ENCODE measurements at places on chromosomes 5 and 9.

DNA sequence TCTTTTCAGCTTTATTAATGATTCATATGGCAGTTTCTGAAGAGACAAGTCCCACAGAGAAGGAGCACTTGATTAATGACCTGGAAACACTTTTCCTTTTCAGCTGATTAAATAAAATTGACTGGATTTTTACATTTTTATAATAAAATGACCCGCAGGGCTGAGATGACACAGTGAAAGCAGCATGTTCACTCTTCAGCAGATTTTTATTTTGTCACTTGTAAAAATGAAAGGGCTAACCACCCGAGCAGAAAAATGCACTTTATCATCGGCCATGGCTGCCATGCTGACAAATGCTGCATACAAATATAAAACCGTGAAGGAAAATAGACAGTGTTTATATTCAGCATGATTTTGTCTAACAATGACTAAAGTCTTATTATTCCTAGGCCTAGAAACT is 321.6 kb upstream of the ITGA1 start:
- DNase-seq: no peak

DNA sequence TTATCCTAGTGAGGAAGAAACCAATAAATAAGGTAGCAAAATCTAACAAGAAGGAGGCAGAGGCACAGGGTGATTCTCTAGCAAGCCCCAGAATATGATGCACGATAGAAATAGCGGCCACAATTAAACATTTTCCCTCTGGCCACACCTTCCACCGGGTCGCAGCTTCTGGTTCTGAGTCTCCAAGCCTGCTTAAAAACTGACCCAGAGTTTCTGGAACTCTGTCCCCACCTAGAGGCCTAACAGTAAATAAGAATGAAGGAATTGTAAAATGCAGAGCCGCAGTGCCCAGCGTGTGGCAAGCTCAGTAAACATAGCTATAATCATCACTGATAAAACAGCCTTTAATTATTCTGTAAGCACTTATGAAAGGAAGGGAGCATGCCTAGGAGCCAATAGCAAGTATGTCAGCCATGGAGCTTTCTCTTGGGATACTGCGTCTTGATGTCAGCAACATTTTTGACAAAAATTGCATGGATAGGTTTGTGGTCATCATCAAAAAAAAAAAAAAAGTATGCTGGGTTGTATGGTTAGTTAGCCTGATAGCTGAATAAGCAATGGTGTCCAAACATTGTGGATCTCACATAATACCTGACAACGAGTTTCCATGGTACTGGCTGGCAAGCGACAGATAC is 465.5 kb downstream of the DNAH5 start:
- no peak for DNase-seq

DNA sequence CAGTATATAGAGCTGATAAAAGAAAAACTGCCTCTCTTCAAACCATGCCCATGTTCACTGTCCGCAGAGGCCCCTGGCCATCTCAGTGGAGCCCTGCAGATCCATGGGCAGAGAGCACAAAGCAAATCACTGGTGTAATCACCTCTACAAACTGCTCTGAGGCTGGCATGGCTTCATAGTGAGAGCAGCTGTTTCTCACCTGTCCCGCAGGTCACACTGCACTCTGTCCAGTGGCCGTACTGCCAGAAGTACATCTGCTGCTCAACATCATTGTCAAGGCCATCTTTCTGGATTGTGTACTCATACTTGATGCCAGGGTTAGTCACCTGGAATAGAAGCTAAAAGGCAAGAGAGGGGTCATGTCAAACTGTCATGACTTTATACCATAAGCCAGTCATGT is 173.3 kb downstream of the TARS1 start:
- DNase-seq: no peak

DNA sequence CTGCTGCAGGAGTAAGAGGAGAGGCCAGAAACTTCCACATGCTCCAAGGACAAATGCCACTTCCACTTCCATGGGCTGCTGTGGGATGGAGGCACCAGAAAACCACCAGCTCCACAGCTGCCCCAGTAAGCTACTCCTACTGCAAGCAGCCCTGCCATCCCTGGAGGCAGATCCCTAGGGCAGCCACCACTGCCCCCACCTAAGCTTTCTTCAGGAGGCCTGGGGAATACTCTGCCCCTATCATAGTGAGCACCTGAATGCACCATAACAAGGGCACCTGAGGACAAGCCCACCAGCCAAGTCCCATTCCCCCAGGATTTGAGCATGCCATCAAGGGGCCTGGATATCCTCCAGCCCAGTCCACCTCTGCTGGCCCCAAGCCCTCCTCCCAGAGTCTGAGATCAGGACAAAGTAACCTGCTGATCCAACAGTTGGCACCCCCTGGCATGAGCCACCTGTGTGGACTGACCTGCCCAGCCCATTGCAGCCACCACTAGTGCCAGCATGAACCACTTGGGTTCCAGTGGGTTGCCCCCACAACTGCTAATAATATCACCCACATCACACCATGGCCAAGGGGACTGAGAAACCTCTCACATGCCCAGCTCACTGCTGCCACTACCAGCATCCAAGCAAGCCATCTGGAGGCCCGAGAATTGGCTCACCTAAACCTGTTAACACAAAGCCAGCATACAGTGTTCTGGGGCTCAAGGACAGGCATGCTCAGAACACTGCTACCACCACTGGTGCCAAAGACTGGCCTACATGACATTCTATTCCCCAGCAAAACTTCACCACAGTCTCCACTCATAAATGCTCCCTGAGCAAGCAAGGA is 480.1 kb downstream of the CDH12 start:
- no peak for DNase-seq

GRCh38 chr9:116812231-116813030 is 125.3 kb downstream of the TRIM32 start:
- DNase-seq: no peak

DNA sequence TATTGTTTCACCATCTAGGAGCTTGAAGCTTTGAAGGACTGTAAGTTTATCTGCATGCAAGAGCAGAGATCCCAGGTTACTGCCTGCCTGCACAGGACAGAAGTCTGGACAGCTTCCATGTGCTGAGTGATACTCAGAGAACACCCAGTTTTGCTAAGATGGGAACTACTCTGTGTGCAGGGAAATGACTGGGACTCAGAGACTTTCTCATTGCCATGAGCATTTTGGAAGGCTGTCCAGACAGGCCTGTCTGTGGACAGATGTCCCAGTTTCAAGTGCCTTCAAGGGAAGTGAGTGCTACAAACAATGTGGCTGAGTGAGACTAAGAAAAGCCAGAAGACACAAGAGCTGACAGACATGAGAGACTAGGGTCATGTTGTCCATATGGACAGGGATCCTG is 19.2 kb upstream of the ZNF131 start:
- DNase-seq: no peak

GRCh38 chr9:132986640-132987620 is 8.4 kb downstream of the GFI1B start:
- no peak for DNase-seq

DNA sequence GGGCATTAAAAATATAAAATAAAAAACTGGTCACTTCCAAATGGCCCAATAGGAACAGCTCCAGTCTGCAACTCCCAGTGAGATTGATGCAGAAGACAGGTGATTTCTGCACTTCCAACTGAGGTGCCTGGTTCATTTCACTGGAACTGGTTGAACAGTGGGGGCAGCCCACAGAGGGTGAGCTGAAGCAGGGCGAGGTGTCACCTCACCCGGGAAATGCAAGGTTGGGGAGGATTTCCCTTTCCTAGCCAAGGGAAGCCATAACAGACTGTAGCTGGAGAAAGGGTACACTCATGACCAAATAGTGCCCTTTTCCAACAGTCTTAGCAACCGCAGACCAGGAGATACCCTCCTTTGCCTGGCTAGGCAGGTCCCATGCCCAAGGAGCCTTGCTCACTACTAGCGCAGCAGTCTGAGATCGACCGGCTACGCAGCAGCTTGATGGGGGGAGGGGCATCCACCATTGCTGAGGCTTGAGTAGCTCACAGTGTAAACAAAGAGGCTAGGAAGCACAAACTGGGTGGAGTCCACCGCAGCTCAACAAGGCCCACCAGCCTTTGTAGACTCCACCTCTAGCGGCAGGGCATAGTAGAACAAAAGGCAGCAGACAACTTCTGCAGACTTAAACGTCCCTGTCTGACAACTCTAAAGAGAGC is 12.7 kb downstream of the RLN1 start:
- peak; percentile 39 for DNase-seq

DNA sequence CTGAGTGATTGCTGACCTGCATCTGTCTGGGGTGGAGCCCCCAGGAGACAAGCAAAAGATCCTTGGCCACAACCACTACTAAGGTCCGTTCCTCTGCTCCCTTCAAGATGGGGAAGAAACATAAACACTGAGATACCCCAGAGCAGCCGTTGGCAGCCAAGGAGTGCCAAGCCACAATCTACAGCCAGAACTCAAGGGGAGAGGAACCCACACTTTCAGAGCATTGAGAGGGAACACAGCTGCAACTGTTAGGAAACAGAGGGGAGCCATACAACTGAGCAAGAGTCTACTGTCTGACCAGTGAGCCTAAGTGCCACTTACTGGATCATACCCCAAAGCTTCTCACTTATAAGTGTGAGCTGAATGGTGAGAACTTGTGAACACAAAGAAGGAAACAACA is 44.6 kb upstream of the ADRB2 start:
- no peak for DNase-seq

GRCh38 chr5:141870228-141870627 is 8.0 kb downstream of the PCDH1 start:
- no peak for DNase-seq

GRCh38 chr5:164010900-164011299 is 505.5 kb downstream of the MAT2B start:
- DNase-seq: no peak

DNA sequence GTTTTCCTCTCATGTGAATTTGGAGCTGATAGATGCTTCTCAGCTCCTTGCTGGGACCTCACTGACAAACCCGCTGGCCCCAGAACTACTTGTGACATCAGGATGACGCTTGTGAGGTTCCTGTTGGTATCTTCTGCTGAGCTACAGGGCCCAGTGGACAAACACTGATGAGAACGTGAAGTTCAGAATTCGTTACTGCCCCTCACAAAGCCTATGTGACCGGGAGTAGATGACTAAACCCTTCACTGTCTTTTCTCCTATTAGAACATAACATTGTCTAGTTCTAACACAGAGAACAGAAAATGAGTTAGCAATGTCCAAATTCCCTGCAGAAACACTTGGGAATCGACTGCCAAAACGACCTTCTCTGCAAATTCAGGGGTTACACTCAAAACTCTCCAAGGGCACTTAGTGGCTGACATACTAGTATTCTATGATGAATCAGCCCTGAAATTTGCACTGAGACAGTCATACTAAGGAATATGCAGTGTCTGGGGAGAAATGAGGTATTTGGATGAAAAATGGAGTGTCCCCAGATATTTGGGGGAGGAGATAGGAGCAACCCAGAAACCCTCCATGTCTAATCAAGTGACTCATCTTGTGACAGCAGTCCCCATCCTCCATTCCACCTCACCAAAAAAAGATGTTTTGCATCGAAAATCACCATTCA is 143.2 kb upstream of the TRIM32 start:
- no peak for DNase-seq

GRCh38 chr5:146592352-146592751 is 76.4 kb upstream of the GPR151 start:
- no peak for DNase-seq

DNA sequence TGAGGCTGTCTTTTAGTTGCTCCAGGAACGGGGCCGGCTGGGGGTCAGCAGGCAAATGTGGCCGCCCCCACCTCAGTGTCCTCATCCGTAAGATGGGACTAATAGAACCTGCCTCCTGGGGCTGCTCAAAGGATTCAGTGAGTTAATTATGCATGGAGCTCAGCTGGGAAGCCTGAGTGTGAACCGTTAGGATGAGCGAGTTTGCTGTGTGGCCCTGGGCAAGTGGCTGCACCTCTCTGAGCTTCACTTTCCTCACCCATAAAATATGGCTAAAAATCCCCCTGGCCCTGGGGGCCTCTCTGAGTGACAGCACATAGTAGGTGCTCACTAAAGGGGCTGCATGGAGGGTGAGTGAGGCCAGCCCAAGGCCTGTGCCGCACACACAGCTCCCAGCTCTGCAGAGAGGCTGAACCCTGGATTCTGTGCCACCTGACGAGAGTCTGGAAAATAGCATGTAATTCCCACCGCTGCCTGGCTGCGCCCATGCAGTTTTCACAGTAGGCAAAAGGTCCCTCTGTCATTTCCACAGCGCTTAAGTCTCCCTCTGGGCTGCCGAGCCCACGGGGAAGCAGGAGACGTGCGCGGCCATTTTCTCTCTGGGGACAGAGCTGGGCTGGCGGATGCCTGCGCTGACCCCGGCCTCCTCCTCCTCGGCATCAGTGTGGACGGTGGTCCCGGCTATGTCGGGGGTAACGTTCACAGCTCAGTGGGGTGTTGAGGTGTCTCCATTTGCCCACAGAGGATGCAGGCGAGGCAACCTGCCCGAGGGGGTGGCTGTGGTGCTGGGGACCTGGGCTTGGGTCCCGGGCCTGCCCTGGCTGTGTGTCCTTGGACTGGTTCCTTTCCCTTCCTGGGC is 18.2 kb downstream of the ASS1 start:
- DNase-seq: no peak

DNA sequence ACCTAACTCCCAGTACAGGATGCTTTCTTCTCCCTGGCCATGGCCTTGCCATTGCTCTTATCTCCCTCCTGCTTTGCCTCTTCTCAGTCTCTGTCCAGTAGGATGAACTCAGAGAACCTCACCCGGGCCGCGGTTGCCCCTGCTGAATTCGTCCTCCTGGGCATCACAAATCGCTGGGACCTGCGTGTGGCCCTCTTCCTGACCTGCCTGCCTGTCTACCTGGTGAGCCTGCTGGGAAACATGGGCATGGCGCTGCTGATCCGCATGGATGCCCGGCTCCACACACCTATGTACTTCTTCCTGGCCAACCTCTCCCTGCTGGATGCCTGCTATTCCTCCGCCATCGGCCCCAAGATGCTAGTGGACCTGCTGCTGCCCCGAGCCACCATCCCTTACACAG is at the start of gene OR5C1:
Gene OR5C1 (plus strand): TSS at position 103 of the 400 bp plus-strand sequence. CDS start 0 bp downstream, at position 103.
- DNase-seq: no peak

Data from T-helper 17 cell (primary cell).